Activated CD4-positive, alpha-beta T cell treated with anti-CD3 and anti-CD28 coated beads, Interleukin-2, amount 50 U/mL, for 4 hours (primary cell): ENCODE measurements at places on chromosomes 12 and 14.
A peak's percentile ranks its signal among the peaks of the same experiment; 100 is the strongest.

DNA sequence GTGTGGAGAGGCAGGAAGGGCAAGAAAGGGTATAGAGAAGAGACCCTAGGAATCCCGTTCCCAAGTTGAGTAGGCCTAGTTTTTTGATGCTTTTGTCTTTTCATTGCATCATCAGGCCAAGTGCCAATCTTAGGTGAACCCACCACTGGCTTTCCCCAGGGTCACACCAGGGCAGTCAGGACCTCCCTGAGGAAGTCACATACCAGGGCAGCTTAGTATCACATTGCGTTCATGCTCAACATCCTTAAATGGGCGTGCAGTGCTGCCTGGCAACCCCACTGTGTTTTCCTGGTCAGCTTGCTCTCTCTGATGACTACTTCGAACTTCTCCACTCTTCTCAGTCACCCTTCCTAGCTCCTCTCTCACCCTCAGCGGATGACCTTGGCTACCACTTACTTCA, 9.0 kb downstream of the ASIC1 start:
- DNase-seq: no peak

- no peak for DNase-seq
Measured at GRCh38 chr14:44612002-44612401, 104.9 kb upstream of the FSCB start.

DNA sequence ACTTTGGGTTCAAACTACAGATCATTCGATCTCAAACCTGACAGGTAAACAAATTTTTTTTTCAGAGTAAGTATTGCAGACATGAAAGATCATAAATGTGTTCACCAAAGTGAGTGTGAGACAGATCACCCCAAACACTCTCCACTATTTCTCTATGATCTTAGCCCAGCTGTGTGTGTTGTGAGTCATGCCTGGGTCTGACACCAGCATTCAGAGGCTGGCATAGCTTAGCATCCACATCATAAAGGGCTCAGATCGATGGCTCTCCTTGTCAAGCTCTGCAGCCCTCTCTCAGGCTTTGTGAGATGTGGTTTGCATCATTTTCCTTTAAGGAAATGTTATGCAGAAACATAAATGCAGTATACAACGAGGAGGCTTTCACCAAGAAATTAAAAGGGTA, 164.9 kb downstream of the ETV6 start:
- peak; percentile 12 for DNase-seq

GRCh38 chr12:65586796-65587195, 237.5 kb upstream of the HMGA2 start:
- no peak for DNase-seq

DNA sequence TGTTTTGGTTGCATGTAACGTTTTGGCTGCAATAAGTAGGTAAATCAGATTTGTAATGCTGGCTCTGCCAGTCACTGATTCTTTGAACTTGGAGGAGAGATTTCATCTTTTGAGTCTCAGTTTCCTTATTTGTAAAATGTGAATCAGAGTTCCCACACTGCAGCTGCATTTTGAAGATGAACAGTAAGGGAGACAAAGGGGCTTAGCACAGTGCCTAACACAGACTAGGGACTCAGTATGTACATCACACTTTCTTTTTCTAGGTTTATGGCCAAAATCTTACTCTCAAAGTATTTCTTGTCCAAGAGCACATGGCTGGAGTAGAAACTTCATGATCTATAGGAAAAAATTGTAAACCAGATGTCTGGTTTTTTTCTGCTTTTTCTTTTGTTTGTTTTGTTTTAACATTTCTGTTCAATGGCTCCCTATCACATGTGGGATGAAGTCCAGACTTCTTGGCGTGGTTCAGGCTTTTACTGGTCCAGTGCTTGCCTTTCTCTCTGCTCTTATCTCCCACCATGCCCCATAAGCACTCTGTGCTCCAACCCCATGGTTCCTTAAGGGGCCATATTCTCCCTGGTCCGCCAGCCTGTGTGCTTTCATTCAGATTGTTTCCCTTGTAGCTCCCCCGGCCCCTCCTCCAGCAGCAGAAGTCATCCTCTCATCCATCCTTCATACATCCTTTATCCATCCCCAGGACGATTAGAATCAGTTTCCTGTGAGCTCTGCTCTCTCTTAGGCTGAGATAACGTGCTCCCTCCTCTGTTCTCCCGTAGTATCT, 58.0 kb downstream of the SYNE2 start:
- no peak for DNase-seq

- DNase-seq: no peak
Measured at GRCh38 chr12:107610021-107610859, 75.4 kb upstream of the PWP1 start.

GRCh38 chr14:94355191-94355794, 32.2 kb upstream of the SERPINA6 start:
- no peak for DNase-seq

DNA sequence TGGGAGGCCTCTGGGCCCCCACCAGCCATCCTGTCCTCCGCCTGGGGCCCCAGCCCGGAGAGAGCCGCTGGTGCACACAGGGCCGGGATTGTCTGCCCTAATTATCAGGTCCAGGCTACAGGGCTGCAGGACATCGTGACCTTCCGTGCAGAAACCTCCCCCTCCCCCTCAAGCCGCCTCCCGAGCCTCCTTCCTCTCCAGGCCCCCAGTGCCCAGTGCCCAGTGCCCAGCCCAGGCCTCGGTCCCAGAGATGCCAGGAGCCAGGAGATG, 729 bp upstream of the GAPDH start:
- no peak for DNase-seq

GRCh38 chr14:68036202-68036601, 216.6 kb downstream of the RAD51B start:
- DNase-seq: no peak

DNA sequence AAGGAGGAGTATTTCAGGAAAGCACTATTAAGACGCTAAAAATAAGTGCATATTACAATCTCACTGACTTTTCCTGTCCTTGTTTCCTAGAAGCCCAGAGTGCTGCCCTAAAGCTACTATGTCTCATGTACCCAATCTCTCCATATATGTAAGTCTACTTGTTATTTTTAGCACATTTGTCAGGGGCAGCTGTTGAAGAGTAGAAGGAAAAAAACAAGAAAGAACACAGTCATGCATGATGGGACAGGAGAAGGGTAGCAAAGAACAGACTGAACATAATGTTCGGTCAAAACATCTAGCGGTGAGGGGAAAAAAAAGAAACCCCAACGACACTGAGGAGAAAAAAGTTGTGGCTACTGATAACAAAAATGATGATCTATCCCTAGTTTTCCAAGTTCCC, 14.3 kb downstream of the YBX3 start:
- DNase-seq: no peak

- no peak for DNase-seq
Measured at GRCh38 chr12:81224626-81225025, 146.7 kb downstream of the ACSS3 start.

DNA sequence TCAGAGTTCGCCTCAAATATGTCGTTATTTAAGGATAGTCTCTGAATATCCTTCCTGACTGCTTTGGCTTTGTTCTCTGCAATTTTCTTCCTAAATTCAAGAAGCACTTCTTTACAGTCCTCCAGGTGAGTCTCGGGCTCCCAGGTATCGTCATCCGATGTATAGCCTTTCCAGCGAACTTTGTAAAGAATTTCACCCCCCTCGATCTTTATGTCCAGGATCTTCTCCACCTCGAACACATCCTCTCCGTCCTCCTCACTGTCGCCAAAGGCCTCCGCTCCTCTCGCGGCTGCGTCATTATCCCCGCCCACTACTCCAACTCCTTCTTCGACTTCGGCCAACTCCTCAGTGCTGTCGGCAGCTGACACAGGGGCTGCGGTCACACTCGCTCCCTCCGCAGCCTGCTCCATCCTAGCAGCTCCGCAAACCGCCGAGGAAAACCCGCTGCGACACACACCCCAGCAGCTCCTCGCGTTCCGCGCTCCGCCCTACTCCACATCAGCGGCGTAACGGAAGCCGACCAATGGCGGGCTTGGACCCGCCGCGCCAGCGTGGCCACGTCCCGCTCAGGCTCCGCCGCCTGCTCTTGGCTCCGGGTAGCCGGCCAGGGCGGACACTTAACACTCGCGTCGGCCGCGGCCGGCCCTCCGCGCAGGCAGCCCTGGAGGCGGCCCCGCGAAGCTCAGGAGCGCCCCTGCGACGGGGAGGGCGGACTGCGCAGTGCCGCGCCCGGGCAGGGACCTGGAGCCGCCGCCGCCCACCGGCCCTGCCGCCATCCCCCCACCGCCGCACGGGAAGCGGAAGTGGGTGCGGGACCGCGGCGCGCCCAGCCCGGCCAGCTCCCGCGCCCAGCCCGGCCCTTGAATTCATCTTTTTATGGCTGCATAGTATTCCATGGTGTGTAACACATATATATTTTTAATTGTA, 4.1 kb downstream of the CD163L1 start:
- DNase-seq: peak; percentile 3

DNA sequence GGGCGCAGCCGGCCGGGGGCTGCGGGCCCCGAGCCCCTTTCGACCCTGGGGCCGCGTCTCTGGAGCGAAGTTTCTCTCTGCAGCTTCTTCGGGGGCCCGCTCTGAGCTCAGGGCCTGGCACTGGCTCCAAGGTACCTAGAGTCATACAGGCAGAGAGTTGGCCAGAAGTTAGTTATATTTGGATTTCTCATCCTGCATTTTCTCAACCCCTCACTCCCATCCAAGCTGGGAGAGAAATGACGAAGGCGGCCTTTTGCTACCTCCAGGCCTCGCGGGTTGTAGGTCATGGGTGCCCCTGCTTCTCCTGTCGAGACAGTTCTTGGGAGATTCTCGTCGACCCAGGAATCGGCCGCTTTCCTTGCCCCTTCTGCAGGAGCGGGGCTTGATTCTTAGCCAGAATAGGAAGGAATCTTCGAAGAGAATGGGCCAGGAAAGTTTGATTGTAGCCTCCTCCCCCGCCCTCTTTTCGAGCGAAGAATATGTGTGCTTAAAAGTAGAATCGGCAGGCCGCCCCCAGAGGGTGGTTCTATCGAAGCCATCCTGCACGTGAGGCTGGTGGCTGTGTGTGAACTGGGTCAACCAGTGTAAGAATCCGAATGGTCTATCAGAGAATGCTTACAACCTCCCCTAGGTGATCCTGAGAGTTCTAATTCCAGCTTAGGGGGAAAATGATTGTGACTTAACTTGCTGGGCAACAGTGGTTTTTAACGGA, 785 bp downstream of the MLEC start:
- DNase-seq: peak; percentile 17

- no peak for DNase-seq
Measured at GRCh38 chr14:102231476-102232347, 73.3 kb downstream of the MOK start.

GRCh38 chr12:131724534-131724933, 13.6 kb downstream of the SFSWAP start:
- no peak for DNase-seq

- no peak for DNase-seq
Measured at GRCh38 chr12:76790564-76791552, 26.9 kb downstream of the ZDHHC17 start.

DNA sequence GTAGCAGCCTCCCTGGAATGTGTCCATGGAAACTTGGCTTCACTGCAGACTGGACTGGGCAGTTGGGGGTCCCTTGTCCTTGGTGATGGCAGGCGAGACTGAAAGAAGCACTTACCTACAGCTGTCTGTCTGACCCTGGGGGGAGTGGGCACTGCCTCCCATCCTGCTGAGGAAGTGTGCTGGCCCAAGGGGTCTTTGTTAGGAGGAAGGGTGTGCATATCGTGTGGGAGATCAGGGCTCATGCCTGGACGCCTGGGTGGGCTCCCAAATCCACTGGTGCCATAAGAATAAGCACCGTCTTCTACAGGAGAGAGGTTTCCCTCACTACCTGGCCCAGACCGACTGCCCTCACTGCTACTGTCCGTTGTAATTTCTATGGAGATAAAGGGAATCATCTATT, 81.4 kb downstream of the PIWIL1 start:
- no peak for DNase-seq

GRCh38 chr14:50573862-50574261, 13.9 kb downstream of the ATL1 start:
- no peak for DNase-seq

DNA sequence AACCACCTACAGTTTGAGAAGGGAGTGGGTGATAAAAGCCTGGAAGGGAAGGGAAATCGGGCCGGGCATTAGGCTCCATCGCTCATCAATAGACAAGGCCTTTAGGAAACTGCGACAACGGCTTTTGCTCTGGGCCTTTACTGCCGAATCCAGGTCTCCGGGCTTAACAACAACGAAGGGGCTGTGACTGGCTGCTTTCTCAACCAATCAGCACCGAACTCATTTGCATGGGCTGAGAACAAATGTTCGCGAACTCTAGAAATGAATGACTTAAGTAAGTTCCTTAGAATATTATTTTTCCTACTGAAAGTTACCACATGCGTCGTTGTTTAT, 261 bp upstream of the RNU7-1 start:
- peak; percentile 74 for DNase-seq

- no peak for DNase-seq
Measured at GRCh38 chr12:104285740-104286515, 17.6 kb upstream of the EID3 start.

- no peak for DNase-seq
Measured at GRCh38 chr12:104183443-104183842, 32.1 kb upstream of the TXNRD1 start.

DNA sequence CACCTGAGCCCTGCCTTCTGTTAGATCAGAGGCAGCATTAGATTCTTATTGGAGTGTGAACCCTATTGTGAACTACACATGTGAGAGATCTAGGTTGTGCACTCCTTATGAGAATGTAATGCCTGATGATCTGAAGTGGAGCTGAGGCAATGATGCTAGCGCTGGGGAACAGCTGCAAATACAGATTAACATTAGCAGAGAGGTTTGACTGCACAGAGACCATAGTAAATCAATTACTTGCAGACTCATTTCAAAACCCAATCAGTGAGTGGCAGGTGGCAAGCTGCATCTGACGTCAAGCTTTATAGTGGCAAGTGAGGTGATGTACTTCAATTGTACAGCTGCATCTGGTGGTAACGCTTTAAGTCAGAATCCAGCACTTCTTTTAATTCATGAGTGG, 141.6 kb downstream of the GPHN start:
- no peak for DNase-seq

- no peak for DNase-seq
Measured at GRCh38 chr14:102063808-102064429, 22.9 kb downstream of the HSP90AA1 start.

DNA sequence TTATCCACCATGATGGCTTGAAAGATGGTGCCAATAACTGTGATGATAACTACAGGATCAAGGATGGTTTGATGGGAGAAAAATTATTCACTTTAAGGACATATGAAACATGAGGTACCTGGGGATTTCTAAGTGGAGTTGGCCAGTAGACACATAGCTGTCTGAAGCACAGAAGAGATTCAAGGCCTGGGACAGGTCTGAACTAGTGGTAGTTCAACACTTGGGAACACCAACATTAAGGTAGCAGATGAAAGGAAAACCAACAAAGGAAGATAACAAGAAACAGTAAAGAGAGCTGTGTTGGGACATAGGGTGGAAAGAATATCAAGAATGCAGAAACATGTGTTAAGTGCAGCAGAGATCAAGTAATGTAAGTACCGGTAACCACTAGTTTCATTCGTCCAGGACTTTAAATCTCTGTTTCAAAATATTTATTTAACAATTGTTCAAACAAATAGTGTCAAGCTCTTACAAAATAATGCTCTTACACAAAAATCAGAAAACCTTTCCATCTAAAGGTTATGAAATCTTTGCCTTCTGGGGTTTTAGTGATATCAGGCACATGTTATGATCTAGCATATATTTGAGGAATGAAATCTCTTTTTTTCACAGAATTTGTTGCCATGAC, 104.7 kb downstream of the ST8SIA1 start:
- no peak for DNase-seq

GRCh38 chr14:64760146-64760755, 56.0 kb downstream of the PLEKHG3 start:
- peak; percentile 46 for DNase-seq
